ENCODE measurements at places on chromosomes 7 and 10.

GRCh38 chr7:129780974-129781927, 169.7 kb downstream of the NRF1 start:
- no peak for DNase-seq

- DNase-seq = no peak
Measured at GRCh38 chr7:22589641-22590201, 89.7 kb upstream of the STEAP1B start.

- DNase-seq = no peak
Measured at GRCh38 chr7:40234046-40234445, 99.2 kb downstream of the SUGCT start.

DNA sequence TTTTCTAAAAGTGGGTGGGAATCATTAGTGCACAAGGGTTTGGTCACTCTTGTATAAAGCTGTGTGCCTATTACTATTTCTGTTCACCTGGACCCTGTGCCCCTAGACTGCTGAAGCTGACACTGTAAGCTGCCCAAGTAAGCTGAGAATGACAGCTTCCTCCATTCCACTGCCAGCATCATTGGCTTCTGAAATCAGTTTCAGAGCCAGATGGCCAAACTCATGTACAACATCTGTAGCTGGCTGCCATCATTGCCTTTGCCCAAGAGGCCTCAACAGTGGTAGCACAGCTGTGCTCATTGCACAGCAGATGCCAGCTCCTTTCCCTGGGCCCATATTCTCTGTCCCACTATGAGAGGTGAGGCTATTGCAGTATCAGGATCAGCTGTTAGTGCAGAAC, 165.7 kb downstream of the CPEB3 start:
- DNase-seq = no peak

DNA sequence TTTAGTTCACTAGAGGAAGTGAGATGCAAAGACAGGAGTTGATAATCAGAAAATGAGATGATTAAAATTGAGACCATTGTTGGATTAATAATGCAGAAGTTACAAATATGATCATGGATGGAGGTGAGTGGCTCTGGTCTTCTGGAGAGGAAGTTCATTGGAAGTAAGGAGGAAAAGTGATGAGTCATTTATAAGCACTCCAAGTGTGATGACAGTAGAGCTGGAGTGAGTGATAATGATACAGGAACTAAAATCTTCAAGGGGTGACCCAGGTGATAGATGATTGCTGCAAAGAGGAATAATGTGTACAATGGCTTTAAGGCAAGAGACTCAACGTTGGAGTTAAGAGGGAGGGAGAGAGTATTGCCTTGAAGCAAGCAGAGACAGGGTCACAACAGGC, 20.7 kb downstream of the ZNF32 start:
- no peak for DNase-seq

- no peak for DNase-seq
Measured at GRCh38 chr7:16657656-16658279, 11.8 kb downstream of the BZW2 start.

DNA sequence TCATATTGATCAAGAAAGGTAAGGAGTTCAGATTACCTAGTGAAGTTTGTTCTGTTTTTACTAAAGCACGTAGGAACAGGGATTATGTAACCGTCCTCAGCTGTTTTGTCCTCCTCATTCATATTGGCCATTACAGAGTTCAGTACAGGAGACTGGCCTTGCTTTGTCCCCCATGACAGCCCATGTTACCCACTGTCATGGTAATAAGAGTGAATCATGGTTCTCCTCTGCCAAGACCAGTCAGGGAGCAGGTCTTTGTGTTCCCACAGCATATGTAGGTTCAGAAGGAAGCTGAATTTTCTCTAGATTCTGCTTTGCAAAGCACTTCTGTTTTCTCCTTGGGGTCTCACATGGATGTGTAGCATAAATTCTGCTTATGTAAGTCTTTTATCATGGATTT, 106.2 kb upstream of the GPR141 start:
- DNase-seq = no peak

- DNase-seq = no peak
Measured at GRCh38 chr10:131346456-131346855, 34.9 kb upstream of the TCERG1L start.

DNA sequence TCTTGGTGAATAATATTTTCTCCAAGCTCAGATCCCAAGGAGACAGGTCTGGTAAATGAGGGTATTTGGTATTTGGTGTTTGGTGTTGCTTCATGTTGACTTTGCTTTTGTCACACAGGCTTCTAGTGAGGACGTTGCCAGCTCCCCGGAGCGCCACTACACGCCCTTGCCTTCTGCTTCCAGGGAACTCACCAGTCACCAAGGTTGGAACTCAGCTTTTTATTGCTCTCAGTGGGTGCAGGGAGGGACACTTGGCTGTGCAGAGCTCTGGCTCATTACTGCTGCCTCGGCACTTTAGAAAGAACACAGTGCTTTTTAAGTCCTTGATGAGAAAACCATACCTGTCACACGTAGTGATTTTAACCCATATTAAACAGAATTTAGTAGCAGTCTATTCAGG, 892.9 kb downstream of the LRMDA start:
- no peak for DNase-seq

- no peak for DNase-seq
Measured at GRCh38 chr10:30057421-30057841, 2.0 kb downstream of the JCAD start.

- DNase-seq = no peak
Measured at GRCh38 chr7:26346611-26347203, 55.0 kb downstream of the SNX10 start.

DNA sequence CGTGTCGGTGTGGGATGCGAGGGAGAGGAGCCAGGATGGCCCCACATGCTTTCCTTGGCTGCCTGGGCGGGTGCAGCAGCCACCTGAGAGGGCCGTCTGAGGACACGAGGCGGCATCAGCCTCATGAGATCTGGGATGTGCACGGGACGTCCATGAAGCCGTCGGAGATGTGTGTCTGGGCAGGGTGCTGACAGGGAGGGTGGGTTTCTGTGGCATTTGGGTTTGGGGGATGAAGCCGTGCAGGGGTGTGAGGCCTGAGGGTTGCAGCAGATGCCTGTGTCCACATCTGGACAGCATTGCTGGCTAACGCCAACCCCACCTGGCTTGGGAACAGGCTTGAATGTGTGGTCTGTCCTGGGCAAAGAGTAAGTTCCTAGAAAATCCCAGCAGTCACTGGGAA, 179.5 kb downstream of the DNAJB6 start:
- no peak for DNase-seq

DNA sequence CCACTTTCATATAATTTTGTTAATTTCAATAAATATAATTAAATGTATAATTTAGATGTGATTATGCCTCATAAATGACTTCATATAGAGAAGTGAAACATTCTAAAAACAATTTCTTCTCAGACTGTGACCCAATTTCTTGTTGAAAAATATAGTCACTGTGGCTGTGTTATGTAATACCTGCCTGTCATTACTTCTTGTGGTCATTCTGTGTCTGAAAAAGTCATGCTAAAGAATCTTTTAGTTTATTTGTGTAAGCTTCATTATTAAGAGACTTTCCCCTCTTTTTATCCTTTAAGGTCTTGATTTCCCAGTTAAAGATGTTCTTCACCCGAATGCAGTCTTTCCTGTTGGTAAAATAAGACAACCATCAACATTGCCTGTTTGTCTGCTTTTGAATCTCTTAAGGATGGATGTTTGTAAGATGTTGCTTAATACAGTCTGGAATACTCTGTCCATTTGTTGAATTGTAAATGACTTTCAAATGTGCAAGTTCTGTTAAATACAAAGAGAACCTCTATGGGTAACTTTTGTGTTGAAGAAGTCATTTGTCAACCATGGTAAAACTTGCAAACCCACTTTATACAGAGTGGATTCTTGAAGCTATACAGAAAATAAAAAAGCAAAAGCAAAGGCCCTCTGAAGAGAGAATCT, 16.0 kb downstream of the KAT6B start:
- DNase-seq = no peak
